Posterior vena cava (tissue), 2 donors: ENCODE measurements at places on chromosomes 13 and 19.
A peak's percentile ranks its signal among the peaks of the same experiment; 100 is the strongest.

GRCh38 chr19:3095441-3096191 is 1.5 kb downstream of the GNA11 start:
- DNase-seq, result no peak

DNA sequence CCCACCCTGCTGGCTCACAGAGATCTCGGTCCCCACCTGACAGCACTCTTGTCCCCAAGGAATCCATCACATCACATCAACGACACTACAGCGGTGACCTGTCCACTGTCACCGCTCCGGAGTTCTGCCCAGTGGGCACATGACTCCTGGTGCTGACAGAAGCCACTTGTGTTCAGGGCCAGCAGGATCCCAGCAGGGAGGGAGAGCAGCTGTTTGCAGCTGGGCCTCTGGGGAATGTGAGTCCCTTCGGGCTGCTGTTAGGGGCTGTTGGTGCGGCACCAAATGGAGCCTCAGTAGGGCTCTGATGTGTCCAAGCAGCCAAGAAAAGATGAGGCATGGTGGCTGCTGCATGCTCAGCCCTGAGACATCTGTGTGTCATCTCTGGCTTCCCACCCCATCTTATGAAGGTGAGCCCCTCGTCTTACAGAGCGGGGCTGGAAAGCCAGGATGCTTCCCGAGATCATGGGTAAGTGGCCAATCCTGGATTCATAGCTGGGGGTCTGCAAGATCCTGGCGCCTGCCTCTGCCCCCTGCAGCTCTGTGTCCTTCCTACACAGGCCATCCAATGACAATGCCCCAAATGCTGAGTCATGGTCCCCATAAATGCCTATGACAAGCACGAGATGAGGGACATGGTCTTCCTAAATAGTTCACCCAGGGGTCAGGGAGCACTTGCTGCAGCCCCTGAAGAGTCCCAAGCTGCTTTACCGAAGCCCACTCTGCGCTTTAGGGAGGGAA is 56.0 kb downstream of the F2RL3 start:
- DNase-seq, result peak; percentile 64

DNA sequence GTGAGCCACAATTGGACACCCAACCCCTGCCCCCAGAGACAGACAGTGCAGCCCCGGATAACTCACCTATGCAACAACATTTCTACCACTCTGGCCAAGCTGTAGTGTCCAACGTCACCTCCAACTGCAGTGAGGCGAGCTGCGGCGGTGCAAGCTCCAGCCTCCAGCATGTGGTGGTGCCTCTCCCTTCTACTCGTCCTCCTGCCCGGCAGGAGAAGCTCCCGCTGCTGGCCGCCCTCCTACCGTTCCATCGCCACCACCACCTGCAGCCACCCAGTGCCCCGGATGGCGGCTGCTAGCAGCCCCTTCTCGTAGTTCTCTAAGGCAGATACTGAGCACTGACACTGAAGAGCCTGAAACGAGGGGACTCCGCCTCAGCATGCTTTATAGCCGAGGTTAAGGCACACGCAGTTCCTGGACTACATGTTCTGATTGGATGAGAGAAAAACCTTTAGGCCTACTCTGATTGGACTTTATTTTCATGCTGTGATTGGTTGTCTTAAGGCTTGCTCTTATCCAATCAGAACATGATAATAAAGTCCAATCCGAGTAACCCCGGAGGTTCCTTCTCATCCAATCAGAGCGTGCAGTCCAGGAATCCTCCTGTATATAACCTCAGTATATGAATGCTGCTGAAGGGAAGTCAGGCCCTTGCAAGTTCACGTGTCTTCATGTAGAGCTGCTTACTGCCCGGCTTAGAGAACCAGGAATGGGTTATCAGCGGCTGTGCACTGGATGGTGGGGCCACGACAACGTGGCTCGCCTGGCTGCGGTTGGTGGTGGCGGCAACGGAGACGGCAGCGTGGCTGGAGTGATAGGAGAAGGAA is 63.5 kb downstream of the TUBA3C start:
- no peak for DNase-seq

GRCh38 chr19:29271911-29272310 is 59.0 kb upstream of the UQCRFS1 start:
- no peak for DNase-seq

GRCh38 chr13:94416454-94417080 is 62.9 kb downstream of the DCT start:
- DNase-seq, result no peak

GRCh38 chr13:112702986-112703379 is 13.1 kb downstream of the ATP11A start:
- DNase-seq, result peak; percentile 28

DNA sequence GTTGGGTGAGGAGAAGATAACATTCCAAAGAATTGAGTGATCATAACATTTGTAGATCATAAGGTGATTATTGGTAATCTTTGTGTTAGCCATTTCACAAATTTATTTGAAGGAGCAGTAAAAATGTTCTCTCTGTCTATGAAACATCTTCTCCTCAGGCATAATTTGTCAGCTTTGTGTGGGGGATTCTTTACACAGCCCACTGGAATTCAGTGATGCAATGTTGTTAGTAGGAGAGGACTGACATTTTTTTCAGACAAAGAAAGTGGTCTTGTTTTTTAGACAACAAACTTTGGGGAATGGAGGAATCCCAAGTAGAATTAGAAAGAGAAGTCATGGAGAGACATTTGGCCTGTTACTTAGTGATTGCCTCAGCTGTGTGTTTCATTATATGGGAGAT is 100.3 kb downstream of the ITGBL1 start:
- DNase-seq, result no peak

GRCh38 chr19:49150106-49150943 is 4.9 kb downstream of the HRC start:
- DNase-seq, result peak; percentile 92

DNA sequence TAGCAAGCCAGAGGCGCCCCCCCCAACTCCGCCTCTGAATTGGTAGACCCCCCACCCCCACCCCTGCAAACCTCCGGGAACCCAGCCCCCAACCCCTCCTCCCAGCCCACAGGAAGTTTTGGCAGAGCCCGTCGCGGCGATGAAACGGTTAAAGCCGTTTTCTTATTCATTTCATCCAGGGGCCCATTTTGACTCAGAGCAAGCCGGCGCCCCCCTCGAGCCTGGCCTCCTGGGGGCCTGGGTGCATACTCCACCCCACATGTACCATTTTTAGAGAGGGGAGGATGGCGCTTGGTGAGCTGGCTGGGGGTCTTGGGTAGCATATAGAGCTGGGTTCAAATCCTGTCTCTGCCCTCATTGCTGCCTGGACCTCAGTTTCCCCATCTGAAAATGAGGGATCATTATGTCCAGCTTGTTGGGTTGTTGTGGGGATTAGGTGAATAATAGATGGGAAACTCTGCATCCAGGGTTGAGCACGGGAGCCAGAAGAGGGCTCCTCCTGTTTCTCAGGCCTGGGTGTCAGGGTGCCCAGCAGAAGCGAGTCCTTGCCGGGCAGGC is 7.9 kb upstream of the JUNB start:
- no peak for DNase-seq

- DNase-seq, result no peak
Observed at GRCh38 chr19:41223431-41224234, 4.6 kb downstream of the AXL start.

- DNase-seq, result no peak
Observed at GRCh38 chr13:76715075-76715474, 171.1 kb downstream of the KCTD12 start.

DNA sequence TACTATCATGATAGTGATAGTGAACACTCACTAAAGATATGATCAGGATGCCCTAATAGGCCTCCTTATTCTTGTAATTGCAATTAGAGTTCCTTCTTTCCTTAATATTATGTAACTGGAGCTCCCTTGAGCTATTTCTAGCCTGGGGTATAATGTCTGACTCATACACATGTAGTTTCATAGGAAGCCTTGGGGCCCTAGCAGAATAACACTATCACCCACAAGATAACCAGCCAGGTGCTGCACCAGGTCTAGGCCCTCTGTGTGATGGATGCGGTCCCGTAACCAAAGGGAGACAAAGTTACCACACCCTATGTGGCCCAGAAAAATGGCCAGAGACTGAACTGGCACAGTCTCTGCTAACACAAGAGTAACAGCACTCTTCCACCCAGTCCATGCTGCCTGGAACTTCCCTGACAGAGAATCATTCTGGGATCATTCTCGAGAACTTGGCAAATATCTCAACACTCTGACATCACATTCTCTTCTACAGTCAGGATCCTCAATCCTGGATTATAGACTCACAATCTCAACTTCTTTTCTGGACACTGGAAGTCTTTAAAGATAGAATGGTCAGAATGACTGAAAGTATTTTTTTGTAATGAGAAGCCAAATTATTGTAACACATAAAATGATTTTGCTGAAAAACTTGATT is 32.6 kb upstream of the IGFL4 start:
- DNase-seq, result no peak

GRCh38 chr19:3520166-3521103 is 14.3 kb downstream of the FZR1 start:
- DNase-seq, result no peak
